Stimulated activated naive CD4-positive, alpha-beta T cell treated with Interleukin-2 at 50 U/mL for 16 hours (primary cell): ENCODE measurements at places on chromosomes 6 and 20.

GRCh38 chr20:37202267-37202943 is 23.1 kb upstream of the MROH8 start:
- no peak for DNase-seq

DNA sequence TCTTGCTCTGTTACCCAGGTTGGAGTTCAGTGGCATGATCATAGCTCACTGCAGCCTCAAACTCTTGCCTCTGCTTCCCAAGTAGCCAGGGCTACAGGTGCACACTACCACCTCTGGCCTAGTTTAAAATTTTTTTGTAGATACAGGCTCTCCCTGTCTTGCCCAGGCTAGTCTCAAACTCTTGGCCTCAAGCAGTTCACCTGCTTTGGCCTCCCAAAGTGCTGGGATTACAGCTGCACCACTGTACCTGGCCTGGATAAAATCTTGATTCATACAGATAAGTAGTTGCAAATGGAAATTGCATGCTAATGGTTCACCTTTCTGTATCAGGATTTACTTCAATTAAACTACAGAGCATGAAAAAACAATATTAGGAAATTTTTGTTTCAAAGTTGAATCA is 4.2 kb downstream of the CD2AP start:
- DNase-seq: no peak

DNA sequence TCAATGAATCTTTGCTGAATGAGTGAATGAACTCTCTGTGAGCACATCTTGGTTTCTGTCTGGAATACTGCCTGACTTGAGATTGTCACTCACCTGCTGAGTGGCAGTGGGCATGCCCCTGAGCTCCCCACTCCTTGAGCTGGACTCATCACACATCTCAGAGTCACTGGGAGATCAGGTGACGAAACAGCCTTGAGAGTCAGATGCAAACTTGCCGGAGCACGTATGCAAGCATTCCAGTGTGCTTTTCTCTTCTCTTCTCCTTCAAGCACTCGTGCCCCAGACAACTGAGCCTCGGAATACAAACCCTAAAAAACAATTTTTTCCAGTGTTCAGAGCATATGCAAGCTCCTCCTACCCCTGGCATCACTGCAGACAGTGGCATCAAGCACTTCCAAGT is 9.4 kb upstream of the BMP7 start:
- DNase-seq: no peak

DNA sequence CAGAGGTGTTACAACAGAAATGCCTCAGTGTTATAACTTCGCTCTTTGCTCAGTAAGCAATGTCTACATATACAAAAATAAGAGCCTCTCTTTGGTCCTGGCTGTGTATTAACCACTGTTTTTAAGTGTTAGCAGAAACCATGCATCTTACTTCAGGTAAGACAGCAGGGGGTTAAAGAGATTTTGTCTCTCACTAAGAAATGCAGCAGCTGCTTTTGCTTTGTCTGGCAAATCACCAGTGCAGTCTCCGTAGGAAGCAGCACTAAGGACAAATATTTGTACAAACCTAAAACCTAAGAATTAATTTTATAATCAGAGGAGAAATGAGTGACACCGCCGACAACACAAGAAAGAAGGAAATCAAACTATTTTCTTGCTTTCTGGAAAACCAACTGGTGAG is 758 bp downstream of the SMIM28 start:
- DNase-seq: no peak

- no peak for DNase-seq
Observed at GRCh38 chr6:36333931-36334725, 2.6 kb downstream of the BNIP5 start.

DNA sequence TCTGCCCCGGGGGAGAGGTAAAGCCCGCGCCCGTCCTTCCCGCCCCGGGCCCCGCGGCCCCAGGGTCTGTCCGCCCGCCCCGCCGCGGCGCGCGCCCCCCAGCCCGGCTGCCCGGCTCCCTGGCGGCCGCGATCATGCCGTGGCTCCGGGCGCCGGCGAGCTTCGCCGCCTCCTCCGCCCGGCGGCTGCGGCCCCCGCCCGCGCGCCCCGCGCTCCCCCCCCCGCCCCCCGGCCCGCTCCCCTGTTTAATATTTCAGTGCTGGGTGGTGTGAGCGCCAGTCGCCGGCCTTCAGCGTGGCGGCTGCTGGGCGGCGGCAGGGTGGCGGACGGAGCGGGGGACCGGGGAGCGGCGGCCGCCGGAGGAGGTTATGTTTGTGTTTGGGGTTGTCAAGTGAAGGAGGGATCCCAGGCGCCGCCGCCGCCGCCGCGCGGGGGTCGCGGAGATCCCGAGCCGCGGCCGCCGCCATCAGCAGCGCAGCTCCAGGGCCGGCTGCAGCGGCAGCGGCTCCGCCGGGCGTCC is at the start of gene HIVEP1:
TSS of gene HIVEP1 (plus strand) at position 275 of the 520 bp plus-strand sequence. CDS start 3,317 bp downstream, outside the sequence.
- peak; percentile 28 for DNase-seq

DNA sequence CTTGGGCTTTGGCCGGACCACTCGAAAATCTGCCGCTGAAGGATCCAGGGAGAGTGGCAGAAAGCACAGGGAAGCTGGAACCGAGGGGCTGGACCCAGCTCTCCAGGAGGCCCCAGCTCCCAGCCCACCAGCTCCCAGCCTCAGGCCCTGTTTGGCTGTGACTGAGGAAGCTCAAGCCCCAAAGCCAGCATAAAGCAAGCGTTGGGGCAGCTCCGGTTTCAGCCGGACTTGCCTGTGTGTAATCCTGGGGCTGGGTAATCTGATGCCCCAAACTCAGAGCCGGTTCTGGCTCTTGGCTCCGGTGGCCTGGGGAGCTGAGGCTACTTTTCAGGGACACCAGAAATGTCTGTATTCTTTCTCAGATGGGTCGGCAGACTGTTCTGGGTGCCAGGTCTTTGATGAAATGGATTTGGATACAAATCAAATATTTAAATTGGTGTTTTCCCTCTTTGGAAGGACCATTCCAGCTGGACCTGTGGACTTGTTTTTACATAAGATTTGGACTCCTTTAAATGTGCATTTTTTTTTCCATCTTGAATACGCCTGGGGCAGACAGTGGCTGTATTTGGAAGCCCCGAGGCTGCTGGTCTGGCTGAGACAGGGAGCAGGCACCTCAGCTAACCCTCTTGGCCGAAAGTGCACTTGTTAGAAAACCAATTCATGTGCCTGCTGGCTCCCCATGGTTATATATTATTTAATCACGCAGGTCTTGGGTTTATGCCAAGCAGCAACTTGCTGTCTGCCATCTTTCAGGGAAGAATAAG is 29.7 kb downstream of the RPP40 start:
- no peak for DNase-seq

DNA sequence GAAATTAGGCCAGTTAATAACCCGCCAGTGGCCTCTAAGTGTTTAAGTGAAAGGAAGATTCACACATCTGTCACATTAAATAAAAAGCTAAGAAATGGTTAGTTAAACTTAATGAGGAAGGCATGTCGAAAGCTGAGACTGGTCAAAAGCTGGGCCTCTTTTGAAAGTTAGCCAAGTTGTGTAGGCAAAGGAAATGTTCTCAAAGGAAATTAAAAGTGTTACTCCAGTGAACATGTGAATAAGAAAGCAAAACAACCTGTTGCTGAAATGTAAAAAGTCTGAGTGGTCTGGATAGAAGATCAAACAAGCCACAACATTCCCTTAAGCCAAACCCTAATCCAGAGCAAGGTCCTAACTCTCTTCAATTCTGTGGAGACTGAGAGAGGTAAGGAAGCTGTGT is 10.9 kb upstream of the MTRF1L start:
- no peak for DNase-seq

DNA sequence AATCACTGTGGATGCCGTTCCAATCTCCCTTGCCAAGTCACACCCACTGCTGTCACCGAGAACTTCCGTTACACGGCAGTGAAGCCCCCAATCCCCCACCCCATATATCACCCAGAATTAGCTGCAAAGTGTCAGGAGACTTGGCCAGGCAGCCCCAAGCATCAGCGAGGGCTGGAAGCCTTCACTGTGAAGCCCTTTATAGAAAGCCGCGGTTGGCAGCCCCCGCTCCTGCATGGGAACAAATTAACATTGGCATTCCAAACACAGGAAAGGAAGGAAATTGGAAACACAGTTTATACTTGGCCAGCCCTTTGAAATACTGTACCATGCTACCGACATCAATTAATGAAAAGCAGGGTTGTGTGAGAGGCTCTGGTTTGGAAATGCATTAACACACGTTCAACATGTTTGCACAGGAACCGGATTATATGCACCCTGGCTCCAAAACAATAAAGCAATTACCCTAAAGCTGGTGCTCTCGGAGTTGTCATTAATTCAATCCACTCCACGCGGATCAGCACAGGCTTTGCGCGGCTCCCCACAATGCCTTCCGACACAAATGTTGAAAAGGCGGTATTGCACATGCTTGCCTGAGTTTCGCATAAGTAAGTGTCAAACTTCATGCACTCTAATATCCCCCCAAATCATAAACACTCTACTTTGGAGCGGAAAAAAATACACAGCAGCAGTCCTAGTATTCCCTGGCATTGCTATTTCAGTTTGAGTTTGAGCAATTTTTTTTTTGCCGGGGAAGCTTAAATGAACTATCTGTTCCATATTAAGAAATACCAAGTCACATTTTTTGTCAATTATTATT is 7.1 kb downstream of the BMP7 start:
- DNase-seq: no peak

GRCh38 chr20:25632940-25633790 is 9.4 kb upstream of the NANP start:
- DNase-seq: no peak

- no peak for DNase-seq
Observed at GRCh38 chr20:57630061-57630460, 9.8 kb upstream of the ZBP1 start.

DNA sequence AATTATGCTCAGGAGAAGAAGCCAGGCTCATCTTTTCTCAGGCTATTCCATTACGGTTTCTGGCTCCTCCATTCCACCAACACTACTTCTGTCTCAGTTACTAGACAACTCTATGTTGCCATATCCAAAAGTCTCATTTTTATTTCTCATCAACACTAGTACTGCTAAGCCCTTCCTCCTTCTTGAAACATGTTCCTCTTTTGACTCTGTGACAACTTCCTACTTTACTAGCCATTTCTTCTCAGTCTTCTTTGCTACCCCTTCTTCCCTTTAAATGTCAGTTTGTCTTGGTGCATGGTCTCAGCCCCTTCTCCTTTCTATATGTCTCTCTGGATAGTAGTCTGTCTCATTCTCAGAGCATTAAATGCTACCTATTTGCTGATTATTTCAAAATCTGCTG is 7.1 kb upstream of the ADGRG6 start:
- no peak for DNase-seq

GRCh38 chr6:25972128-25972527 is 9.5 kb downstream of the TRIM38 start:
- DNase-seq: no peak

- no peak for DNase-seq
Observed at GRCh38 chr6:156832231-156832647, 55.1 kb downstream of the ARID1B start.

DNA sequence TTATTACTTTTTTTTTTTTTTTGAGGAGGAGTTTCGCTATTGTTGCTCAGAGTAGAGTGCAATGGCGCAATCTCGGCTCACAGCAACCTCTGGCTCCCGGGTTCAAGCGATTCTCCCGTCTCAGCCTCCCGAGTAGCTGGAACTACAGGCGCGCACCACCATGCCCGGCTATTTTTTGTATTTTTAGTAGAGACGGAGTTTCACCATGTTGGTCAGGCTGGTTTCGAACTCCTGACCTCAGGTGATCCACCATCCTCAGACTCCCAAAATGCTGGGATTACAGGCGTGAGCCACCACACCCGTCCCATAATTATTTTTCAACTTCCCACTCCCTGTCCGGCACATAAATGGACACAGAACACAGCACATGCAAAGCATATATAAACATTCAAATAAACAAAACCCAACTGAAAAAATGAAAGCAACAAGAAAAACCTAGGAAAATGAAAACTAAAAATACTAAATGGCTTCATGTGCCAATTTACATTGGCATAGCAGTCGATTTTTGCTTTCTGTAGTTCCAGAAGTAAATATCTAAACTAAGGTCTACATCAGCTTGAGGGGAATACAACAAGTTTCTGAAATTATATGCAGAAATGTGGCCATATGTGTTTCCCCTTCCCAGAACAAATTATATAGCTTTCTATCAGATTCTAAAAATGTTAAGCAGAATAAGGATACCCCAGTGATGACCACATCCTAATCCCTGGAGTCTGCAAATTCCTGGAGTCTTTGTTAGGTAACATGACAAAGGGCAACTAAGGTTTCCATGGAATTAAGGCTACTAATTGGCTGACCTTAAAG is 113.9 kb downstream of the HFE start:
- DNase-seq: no peak

DNA sequence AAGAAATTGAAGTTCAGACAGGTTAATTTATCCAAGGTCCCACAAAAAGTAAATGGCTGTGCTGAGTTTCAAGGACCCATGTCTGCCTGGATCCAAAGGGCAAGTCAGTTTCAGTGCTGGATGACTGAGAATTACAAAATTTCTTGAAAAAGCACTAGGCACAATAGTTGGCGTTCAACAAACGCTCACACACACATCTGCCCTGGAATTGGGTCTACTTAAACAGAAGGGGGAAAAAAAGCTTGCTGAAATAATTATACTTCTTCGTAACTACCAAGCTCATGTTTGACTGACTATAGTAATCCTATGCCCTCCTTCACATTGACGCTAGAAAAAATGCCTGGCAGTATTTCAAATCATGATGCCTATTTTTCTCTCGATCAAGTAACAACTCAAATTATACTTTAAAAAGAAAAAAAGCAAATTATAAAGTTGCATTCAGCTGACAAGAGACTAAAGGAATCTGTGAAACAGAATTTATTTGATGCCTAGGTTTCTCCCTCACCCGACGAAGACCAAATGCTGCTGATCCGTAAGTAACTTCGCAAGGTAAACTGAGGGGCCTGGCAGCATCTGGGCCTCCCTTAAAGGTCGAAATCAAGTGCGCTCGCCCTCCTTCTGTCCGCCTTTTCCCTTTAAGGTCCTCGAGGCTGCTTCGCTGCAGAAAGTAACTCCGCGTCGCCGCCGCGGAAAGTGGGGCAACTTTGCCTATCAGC is 650 bp upstream of the CD2AP start:
- no peak for DNase-seq

GRCh38 chr6:36715469-36715868 is 17.8 kb downstream of the RAB44 start:
- DNase-seq: no peak

- DNase-seq: no peak
Observed at GRCh38 chr6:134196568-134197193, 121.2 kb downstream of the SGK1 start.

GRCh38 chr6:133502441-133503335 is 261.5 kb downstream of the EYA4 start:
- DNase-seq: no peak

GRCh38 chr6:292506-293192 is 362 bp downstream of the DUSP22 start:
- no peak for DNase-seq

GRCh38 chr6:56766806-56767178 is 124.1 kb upstream of the DST start:
- no peak for DNase-seq

- DNase-seq: no peak
Observed at GRCh38 chr6:69084746-69085335, 449.8 kb downstream of the ADGRB3 start.

DNA sequence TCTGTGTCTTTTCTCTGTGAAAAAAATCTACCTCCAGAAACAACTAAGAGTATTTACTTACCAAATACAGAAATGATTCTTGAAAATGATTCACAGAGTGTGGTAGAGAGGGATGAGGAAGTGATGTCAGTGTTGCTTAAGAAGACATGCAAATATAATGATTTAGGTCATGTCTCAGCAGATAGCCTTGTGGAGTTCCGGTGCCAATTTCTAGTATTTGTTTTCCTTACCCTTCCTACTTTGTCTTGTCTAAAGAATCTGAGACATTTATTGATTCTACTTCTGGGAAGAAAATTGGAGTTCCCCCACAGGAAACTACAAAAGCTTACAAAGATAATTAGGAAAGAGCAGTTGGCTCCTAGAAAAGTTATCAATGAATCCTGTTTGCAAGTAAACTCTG is 68.8 kb downstream of the GJA1 start:
- DNase-seq: no peak
